ENCODE measurements at places on chromosomes 3 and 15.

DNA sequence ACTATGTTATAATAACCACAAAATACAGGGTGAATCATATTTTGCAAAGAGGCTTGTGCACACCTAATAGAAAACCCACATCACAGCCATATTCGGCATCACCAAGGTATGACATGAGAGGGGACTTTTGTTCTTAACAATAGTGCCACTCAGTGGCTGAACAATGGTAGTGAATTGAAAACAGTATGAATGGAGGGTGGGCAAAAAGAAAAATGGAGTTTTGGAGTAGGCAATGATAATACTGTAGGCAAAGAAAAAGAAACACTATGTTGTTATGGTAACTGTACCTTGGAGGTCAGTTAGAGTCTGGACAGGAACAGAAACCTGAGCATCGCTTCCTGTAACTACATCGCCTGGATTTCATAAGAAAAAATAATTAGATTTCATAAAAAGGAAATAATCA lies 348.6 kb downstream of the PLCL2 start:
- peak; percentile 69 for DNase-seq

- DNase-seq = no peak
Observed at GRCh38 chr15:57236561-57237300, 139.6 kb upstream of the CGNL1 start.

- no peak for DNase-seq
Observed at GRCh38 chr3:14608298-14608697, 43.3 kb upstream of the CCDC174 start.

DNA sequence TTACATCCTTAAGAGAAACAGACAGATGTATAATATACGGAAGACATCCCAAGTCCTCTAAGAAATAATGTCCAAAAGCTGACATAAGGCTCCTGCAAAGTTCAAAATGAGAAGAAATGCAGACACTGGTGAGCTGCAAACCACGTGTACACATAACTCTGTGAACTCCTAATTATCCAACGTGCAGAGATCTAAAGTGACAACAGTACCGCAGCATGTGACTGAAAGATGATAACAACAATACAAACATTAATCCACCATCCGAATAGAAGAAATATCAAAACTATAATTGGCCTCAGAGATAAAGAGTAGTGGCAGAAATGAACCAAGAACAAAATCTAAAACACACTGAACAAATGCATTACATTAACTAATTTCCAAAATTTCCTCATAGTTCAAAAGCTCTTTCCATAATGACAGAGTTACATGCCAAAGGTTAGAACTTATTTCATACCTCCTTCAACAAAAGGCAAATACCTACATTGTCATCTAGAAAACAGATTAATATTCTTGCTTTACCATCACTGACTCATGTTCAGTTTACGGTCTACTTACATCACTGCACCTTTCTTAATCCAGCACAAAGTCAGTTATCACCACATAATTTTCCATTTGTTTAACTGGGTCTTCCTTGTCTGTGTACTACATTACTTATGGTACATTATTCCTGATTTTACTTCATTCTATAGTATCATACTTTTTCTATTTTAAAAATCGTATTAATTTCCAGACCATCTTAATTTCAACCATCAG lies 2.2 kb downstream of the PDCD10 start:
- DNase-seq = no peak

DNA sequence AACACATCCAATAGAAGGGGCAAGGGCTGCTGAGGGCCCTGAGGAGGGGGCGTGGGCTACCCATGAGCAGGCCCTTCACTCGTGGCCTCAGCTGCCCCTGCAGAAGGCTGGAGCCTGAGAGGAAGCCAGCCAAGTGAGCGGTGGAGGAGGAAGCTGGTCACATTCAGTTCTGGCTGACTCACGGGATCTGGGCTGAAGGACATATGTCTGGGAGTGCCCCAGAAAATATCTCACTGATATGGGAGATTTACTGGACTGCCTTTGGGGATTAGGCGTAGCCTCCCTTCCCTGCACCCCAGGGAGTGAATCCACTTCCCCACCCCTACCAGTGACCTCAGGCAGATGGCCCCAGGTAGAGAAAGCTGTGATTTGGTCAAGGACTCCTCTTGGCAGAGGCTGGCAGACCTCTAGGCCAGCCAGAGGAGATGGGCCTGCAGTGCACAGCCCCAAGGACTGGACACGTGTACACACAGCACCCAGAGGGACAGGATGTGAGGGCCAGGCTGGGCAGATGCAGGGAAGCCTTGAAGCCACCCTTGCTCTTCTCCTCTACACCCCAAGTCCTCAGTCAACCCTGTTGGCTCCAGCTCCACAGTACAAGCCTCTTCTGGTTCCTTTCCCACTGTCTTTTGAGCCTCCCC lies 14.2 kb upstream of the ANKDD1A start:
- DNase-seq = peak; percentile 75

- no peak for DNase-seq
Observed at GRCh38 chr3:184050217-184050847, 2.5 kb upstream of the HTR3C start.

DNA sequence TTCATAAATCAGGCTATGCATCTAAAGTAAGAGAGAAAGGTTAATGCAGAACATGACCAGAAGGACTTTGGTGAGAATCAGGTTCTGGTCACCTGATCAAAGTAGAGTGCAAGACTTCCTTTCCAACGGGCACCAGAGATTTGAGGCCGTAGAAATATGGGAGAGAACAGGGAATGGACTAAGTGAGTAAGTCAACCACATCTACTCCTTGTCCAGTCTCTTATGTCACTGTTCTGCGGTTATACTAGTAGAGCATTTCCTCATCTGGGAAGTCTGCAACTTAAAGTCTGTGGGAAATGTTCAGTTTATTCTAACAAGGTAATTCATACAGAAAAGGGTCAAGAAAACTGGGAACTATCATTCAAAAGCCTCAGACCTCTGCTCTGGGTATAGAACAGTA lies 232.8 kb downstream of the CPNE4 start:
- no peak for DNase-seq

- DNase-seq = no peak
Observed at GRCh38 chr15:97099040-97099439, 768.5 kb downstream of the NR2F2 start.

GRCh38 chr3:190591080-190591479 lies 77.2 kb downstream of the IL1RAP start:
- DNase-seq = no peak

GRCh38 chr15:41259546-41260189 lies 28.6 kb downstream of the CHP1 start:
- DNase-seq = no peak

- DNase-seq = no peak
Observed at GRCh38 chr3:65497846-65498245, 540.9 kb downstream of the MAGI1 start.

- DNase-seq = no peak
Observed at GRCh38 chr3:4528320-4528719, 35.2 kb downstream of the ITPR1 start.

GRCh38 chr3:177109688-177110330 lies 87.5 kb downstream of the TBL1XR1 start:
- DNase-seq = no peak

- no peak for DNase-seq
Observed at GRCh38 chr15:35443376-35443775, 102.6 kb downstream of the DPH6 start.

- peak; percentile 70 for DNase-seq
Observed at GRCh38 chr3:192816351-192816750, 89.0 kb upstream of the FGF12 start.
